ENCODE measurements at places on chromosomes 11 and 22. TPM values are rescaled to one million over a fixed set of nuclear protein-coding genes. Genes with fewer than 3 reads are reported as not detected.

ARHGAP20 gene
- 6.2 TPM for total RNA-seq

SBF1 gene
- 63.6 TPM for total RNA-seq

SLC22A6 gene
- total RNA-seq = not detected

DAGLA gene
- 3.1 TPM for total RNA-seq

CYP2D6 gene
- total RNA-seq = 0.37 TPM

TTC36 gene
- total RNA-seq = 0.20 TPM

PANX3 gene
- total RNA-seq = not detected

PKNOX2 gene
- total RNA-seq = under 0.01 TPM

LRRC10B gene
- not detected for total RNA-seq

SLC16A8 gene
- not detected for total RNA-seq

SCYL1 gene
- total RNA-seq = 48.5 TPM

GPHA2 gene
- not detected for total RNA-seq

WNT11 gene
- total RNA-seq = 1.1 TPM

PDGFB gene
- total RNA-seq = not detected

PHF21B gene
- not detected for total RNA-seq

APOL4 gene
- total RNA-seq = 1.8 TPM

CDKN1C gene
- total RNA-seq = 1.2 TPM

MN1 gene
- 4.1 TPM for total RNA-seq

TNKS1BP1 gene
- 73.9 TPM for total RNA-seq

OR10D3 gene
- total RNA-seq = not detected

GAL gene
- total RNA-seq = 0.39 TPM

OR4D5 gene
- total RNA-seq = not detected

MMP8 gene
- total RNA-seq = not detected

LYVE1 gene
- 0.37 TPM for total RNA-seq

E2F8 gene
- total RNA-seq = 0.39 TPM

ADAMTS8 gene
- 5.3 TPM for total RNA-seq

MMP7 gene
- total RNA-seq = not detected

SH3BP1 gene
- 7.0 TPM for total RNA-seq

C22orf31 gene
- total RNA-seq = not detected

SYCE3 gene
- total RNA-seq = not detected

PRSS23 gene
- 57.0 TPM for total RNA-seq

KCNQ1 gene
- total RNA-seq = not detected

APOBEC3B gene
- 3.9 TPM for total RNA-seq

DBX1 gene
- not detected for total RNA-seq

MS4A12 gene
- total RNA-seq = not detected

MS4A4A gene
- not detected for total RNA-seq

CBX6 gene
- 53.6 TPM for total RNA-seq

MS4A6E gene
- total RNA-seq = not detected

CDHR5 gene
- not detected for total RNA-seq

GGTLC3 gene
- total RNA-seq = not detected

EWSR1 gene
- total RNA-seq = 168 TPM

CECR2 gene
- under 0.01 TPM for total RNA-seq

LGR4 gene
- total RNA-seq = 1.8 TPM

PKDREJ gene
- not detected for total RNA-seq

KCNK4 gene
- total RNA-seq = not detected

NCAM1 gene
- 0.37 TPM for total RNA-seq

ATXN10 gene
- total RNA-seq = 74.6 TPM

APOL3 gene
- total RNA-seq = 29.0 TPM
